ENCODE measurements at places on chromosomes 2 and 18. TPM values are rescaled to one million over a fixed set of nuclear protein-coding genes. Genes with fewer than 3 reads are reported as not detected.

Gene TIMM21
- 36.8 TPM for total RNA-seq

Gene RIOK3
- total RNA-seq: 41.3 TPM

Gene L3MBTL4
- not detected for total RNA-seq

Gene TYW5
- 1.2 TPM for total RNA-seq

Gene AQP12A
- not detected for total RNA-seq

Gene DNER
- total RNA-seq: 84.8 TPM

Gene FAM117B
- total RNA-seq: 0.40 TPM

Gene RGPD3
- 0.07 TPM for total RNA-seq

Gene METTL8
- total RNA-seq: 31.5 TPM

Gene LAMA1
- total RNA-seq: 1.1 TPM

Gene UPP2
- total RNA-seq: not detected

Gene GCG
- total RNA-seq: not detected

Gene EVA1A
- 48.6 TPM for total RNA-seq

Gene POTEE
- total RNA-seq: not detected

Gene SMYD1
- total RNA-seq: not detected

Gene METTL5
- total RNA-seq: 152 TPM

Gene CNTNAP5
- not detected for total RNA-seq

Gene E2F6
- 20.8 TPM for total RNA-seq

Gene TRIM43
- total RNA-seq: not detected

Gene SLC9A4
- not detected for total RNA-seq

Gene EML6
- not detected for total RNA-seq

Gene THAP4
- total RNA-seq: 72.2 TPM

Gene TBC1D8
- total RNA-seq: 9.5 TPM

Gene DYNAP
- not detected for total RNA-seq

Gene EFR3B
- 0.43 TPM for total RNA-seq

Gene LIMS2
- 0.53 TPM for total RNA-seq

Gene UGT1A3
- not detected for total RNA-seq

Gene LYG2
- total RNA-seq: not detected

Gene TUBA3E
- total RNA-seq: not detected

Gene ASPRV1
- 2.4 TPM for total RNA-seq

Gene SAG
- total RNA-seq: not detected
